ENCODE measurements at places on chromosomes 4 and X. TPM values are rescaled to one million over a fixed set of nuclear protein-coding genes. Genes with fewer than 3 reads are reported as not detected.

The FGF2 gene
- 42.9 TPM for total RNA-seq

- no peaks in the 10 kb centered on the region for H3K4me1 ChIP-seq
- H3K27ac ChIP-seq = no peak overlapping the region
- H3K4me3 ChIP-seq = no peak overlapping the region
Observed at GRCh38 chrX:113868177-113868576, 715.7 kb upstream of the HTR2C start.

DNA sequence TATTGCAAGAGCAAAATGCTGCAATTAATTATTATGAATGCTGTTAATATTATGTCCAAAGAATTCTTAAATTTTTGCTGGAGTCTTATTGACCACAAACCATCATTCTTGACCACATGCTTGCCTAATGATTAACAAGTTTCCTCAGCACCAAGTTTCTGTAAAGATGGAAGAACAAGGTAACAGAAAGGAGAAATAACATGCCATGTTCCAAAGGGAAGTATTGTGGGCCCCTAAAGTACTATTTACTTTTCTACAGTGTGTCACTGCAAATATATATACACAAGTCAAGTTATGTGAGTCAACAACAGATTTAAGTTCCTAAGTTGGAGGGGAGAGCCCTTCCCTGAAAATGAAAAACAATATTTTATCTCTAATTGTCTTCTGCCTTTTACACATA, 20.6 kb downstream of the FAM47E start:
- no peak overlapping the region for H3K4me3 ChIP-seq
- H3K27me3 ChIP-seq = peaks cover 15% of the 10 kb centered on the region
- H3K4me1 ChIP-seq = no peaks in the 10 kb centered on the region
- DNase-seq = no peak
- no peaks in the 10 kb centered on the region for H3K36me3 ChIP-seq
- no peak overlapping the region for H3K27ac ChIP-seq

DNA sequence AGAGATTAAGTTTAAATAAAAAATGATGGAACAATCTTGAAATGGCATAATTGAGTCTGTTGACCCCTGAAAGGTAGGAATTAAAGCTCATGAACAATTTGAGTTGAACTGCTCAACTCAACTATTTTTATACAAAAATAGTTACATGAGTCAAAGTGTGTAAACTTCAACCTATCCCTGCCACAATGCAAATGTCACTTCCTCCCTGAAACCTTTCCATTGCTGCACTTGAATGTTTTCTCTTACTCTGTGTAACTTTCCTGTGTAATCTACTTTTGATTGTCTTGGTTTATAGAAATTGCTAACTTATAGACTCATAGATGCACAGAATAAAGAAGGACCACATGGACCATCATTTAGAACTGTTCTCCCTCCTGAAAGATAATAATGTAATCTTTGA, 218.5 kb downstream of the GBA3 start:
- no peaks in the 10 kb centered on the region for H3K4me1 ChIP-seq
- no peak overlapping the region for H3K27ac ChIP-seq
- no peaks in the 10 kb centered on the region for H3K27me3 ChIP-seq
- no peak for DNase-seq

DNA sequence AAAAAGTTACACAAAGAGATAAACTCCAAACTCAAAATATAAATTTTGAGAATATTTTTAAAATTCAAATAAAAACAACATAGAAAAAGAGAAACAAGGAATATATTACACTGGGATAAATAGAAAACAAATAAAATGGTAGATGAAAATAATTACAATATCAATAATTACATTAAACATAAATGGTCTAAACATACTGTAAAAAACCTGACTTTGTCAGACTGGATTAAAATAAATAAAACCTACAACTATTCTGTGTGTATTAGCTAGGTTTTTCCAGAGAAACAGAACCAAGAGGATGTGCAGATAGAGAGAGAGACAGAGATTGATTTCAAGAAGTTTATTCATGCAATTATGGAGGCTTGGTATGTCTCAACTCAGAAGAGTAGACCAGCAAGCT, 126.5 kb downstream of the LRBA start:
- no peak for DNase-seq
- 0 out of 2 replicates have a peak, but pooled peaks cover 3% of the 10 kb centered on the region for H3K4me1 ChIP-seq
- H3K27me3 ChIP-seq = no peaks in the 10 kb centered on the region
- H3K27ac ChIP-seq = no peak overlapping the region
- no peaks in the 10 kb centered on the region for H3K36me3 ChIP-seq

The DAPP1 gene
- total RNA-seq = not detected

- no peaks in the 10 kb centered on the region for H3K36me3 ChIP-seq
- H3K4me3 ChIP-seq = no peak overlapping the region
- DNase-seq = peak; percentile 60
- H3K4me1 ChIP-seq = peaks cover 13% of the 10 kb centered on the region
Observed at GRCh38 chr4:53055274-53055673, 193.2 kb downstream of the RASL11B start.

The CLCN4 gene
- 10.9 TPM for total RNA-seq

DNA sequence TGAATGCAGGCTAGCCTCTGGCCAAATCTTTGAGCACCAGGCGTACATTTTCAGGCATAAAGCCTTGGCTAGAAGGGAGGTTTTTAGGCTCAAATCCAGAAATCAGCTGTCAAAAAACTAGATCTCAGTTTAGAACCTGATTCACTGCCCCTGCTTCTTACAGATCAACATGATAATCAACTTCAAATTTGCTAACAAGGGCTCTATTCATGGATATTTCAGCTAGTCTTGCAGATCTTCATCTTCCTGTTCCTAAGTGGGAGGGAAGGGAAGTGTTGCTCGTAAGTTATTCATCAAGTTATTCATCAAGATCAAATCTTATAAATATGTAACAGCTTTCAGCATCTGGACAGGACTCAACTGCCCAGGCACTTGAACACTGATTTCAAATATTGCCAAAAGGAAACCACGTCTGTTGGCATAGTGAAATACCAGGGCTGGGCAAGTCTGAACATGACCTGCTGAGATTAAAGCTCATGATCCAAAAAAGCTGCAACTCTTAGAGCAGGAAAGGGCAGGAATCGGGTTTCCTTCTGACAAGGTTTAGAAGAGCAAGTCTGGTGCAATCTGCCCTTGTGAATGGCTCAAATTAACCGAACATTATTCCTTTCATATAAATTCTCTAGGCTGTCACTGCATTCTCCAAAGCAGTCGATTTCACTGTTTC, 200.3 kb downstream of the PDGFC start:
- H3K4me3 ChIP-seq = no peak overlapping the region
- 0 out of 2 replicates have a peak, but pooled peaks cover 3% of the 10 kb centered on the region for H3K36me3 ChIP-seq
- H3K27ac ChIP-seq = peak overlapping the region; percentile 31
- H3K4me1 ChIP-seq = peaks cover 32% of the 10 kb centered on the region

- H3K27me3 ChIP-seq = no peaks in the 10 kb centered on the region
- DNase-seq = no peak
- no peaks in the 10 kb centered on the region for H3K36me3 ChIP-seq
- peak overlapping the region; percentile 75 for H3K4me3 ChIP-seq
Observed at GRCh38 chrX:17737710-17737985, 355 bp downstream of the SCML1 start.

The FOXP3 gene
- total RNA-seq = not detected

The CENPVL2 gene
- not detected for total RNA-seq

The MAGED1 gene
- total RNA-seq = 129 TPM

DNA sequence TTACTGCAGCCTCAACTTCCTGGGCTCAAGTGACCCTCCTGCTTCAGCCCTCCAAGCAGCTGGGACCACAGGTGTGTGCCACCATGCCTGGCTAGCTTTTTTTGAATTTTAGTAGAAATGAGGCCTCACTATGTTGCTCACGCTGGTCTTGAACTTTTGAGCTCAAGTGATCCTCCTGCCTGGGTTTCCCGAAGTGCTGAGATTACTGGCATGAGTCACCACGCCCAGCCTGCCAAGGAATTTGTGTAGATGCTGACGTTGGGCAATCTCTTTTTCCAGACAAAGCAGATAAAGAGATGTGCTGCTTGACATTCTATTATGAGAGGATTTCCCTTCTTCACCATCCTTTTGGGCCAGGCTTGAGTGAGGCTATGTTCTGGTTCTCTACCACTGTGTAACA, 254.5 kb upstream of the RPS6KA3 start:
- H3K4me1 ChIP-seq = peaks cover 20% of the 10 kb centered on the region
- H3K27me3 ChIP-seq = no peaks in the 10 kb centered on the region
- H3K4me3 ChIP-seq = no peak overlapping the region
- no peaks in the 10 kb centered on the region for H3K36me3 ChIP-seq
- peak; percentile 52 for DNase-seq
- H3K27ac ChIP-seq = no peak overlapping the region

GRCh38 chr4:8185930-8186329, 13.2 kb upstream of the SH3TC1 start:
- H3K36me3 ChIP-seq = no peaks in the 10 kb centered on the region
- H3K27me3 ChIP-seq = no peaks in the 10 kb centered on the region
- H3K4me3 ChIP-seq = no peak overlapping the region
- DNase-seq = no peak

DNA sequence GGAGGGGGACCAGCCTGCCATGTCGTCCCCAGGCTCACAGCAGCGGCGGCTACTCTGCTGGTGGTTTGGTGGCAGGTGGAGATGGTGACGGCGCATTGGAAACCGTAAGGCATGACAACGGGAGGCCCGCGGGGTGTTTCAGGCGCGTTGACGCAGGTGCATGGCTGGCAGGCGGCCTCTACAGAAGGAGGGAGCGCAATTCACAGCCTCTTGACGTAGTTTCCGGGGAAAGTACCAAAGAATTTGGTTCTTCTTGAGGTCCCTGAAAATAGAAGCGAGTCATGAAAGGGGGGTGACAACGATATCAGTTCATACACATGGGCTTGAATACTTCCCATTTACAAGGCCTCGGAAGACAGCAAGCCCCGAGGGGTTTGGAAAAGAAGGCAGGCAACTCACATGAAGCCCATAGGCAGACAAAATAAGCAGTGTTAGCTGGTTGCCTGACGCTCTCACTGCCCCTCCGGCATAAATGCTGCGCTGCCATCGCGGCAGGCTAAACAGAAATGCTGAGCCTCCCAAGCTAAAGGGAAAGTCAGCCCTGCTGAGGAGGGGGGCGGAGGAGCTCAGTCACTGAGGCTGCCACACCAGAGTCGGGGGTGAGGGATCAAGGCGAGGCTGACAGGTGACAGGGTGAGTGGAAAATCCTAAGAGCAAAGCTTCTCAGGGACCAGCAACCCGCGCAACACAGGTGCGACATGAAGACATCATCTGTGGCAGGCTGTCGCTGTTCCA, 52.3 kb upstream of the PDLIM3 start:
- H3K36me3 ChIP-seq = no peaks in the 10 kb centered on the region
- DNase-seq = no peak
- H3K4me3 ChIP-seq = no peak overlapping the region
- no peaks in the 10 kb centered on the region for H3K27me3 ChIP-seq

DNA sequence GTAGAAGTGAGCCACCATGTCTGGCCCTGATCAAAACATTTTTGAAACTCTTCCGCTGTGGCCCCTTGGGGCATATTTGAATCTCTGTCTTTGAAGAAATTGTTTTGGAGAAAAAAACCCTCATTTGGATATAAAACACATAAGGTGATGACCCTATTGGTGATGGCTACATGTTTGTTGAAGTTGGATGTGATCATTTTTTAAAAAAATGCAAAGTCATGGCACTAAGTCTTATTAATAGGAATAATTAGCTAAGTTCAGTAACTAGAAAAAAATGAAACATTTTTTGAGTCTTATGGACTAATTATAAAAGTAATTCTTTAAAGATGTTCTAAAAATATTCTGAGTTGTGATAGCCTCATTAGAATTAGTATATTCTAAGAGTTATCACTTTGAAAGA, 17.9 kb upstream of the BBS7 start:
- no peaks in the 10 kb centered on the region for H3K4me1 ChIP-seq
- H3K27ac ChIP-seq = no peak overlapping the region
- H3K36me3 ChIP-seq = no peaks in the 10 kb centered on the region
- DNase-seq = no peak
- no peak overlapping the region for H3K4me3 ChIP-seq

The TMEM154 gene
- total RNA-seq = 0.22 TPM

The BEX2 gene
- total RNA-seq = not detected

The FHDC1 gene
- 0.03 TPM for total RNA-seq

DNA sequence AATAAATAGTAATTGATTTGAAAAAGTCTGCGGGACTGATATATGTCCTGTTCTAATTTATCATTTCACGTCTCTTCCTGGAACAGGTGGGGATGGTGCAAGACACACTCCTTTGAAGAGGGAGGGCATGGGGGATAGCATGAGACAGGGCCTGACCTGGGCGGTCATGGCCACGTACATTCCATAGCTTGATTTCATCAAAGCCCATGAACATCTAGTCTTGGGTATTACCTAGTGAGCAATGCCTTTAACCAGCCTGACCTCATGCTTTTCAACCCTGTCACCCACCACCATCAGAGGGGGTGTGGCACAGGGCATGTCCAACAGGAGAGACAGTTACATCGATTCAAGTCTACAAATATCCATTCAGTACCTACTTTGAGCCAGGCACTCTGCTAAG, 52.3 kb upstream of the HOPX start:
- no peak overlapping the region for H3K4me3 ChIP-seq
- no peak overlapping the region for H3K27ac ChIP-seq

- no peaks in the 10 kb centered on the region for H3K27me3 ChIP-seq
- no peaks in the 10 kb centered on the region for H3K36me3 ChIP-seq
- H3K4me1 ChIP-seq = no peaks in the 10 kb centered on the region
Observed at GRCh38 chrX:32877592-32877991, 333.8 kb downstream of the DMD start.

The PDHA1 gene
- 107 TPM for total RNA-seq

The PPARGC1A gene
- 0.18 TPM for total RNA-seq

GRCh38 chrX:74270393-74270792, 33.6 kb upstream of the ZCCHC13 start:
- H3K27ac ChIP-seq = no peak overlapping the region
- H3K36me3 ChIP-seq = peaks cover 26% of the 10 kb centered on the region
- H3K4me3 ChIP-seq = no peak overlapping the region
- DNase-seq = no peak
- no peaks in the 10 kb centered on the region for H3K27me3 ChIP-seq
- H3K4me1 ChIP-seq = no peaks in the 10 kb centered on the region

- no peaks in the 10 kb centered on the region for H3K4me1 ChIP-seq
- no peaks in the 10 kb centered on the region for H3K27me3 ChIP-seq
- no peak for DNase-seq
- no peak overlapping the region for H3K27ac ChIP-seq
- no peaks in the 10 kb centered on the region for H3K36me3 ChIP-seq
Observed at GRCh38 chrX:6184900-6185515, 43.7 kb downstream of the NLGN4X start.

The HAND2 gene
- total RNA-seq = not detected

DNA sequence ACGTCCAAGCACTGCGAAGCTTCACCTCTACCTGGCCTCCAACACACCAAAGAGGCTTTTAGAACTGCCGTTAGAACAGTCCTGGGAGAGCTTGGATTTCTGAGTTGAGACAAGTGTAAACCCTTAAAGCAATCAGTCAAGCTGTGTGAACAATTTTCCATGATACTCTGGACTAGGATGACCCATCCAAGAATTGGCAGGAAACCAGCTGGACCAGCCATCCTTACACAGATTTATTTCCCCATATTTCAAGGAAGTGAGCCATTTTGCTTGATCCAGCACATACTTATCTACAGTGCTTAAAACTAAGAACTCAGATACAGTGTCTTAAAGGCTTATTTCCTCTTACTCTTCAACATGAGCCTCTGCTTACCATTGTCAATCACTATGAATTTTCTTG, 340.7 kb upstream of the HS3ST1 start:
- H3K4me3 ChIP-seq = no peak overlapping the region
- no peaks in the 10 kb centered on the region for H3K36me3 ChIP-seq
- H3K4me1 ChIP-seq = no peaks in the 10 kb centered on the region
- DNase-seq = no peak
- H3K27me3 ChIP-seq = no peaks in the 10 kb centered on the region

The ADRA2C gene
- total RNA-seq = not detected

Measured in SJSA1 (cell line).